MM.1S (cell line): ENCODE measurements at places on chromosomes 16 and 17.

- H3K27me3 ChIP-seq, result peaks cover 84% of the 10 kb centered on the region
- H3K36me3 ChIP-seq, result no peaks in the 10 kb centered on the region
- DNase-seq, result peak; percentile 27
- H3K4me1 ChIP-seq, result no peaks in the 10 kb centered on the region
- H3K4me3 ChIP-seq, result no peak overlapping the region
- no peak overlapping the region for H3K27ac ChIP-seq
Measured at GRCh38 chr16:88437367-88437964, 15.6 kb upstream of the ZFPM1 start.

- no peak overlapping the region for H3K27ac ChIP-seq
- no peaks in the 10 kb centered on the region for H3K36me3 ChIP-seq
Measured at GRCh38 chr16:72285324-72285723, 113.4 kb upstream of the PMFBP1 start.

- no peak overlapping the region for H3K4me3 ChIP-seq
- DNase-seq, result no peak
- no peaks in the 10 kb centered on the region for H3K27me3 ChIP-seq
- H3K4me1 ChIP-seq, result no peaks in the 10 kb centered on the region
- no peak overlapping the region for H3K27ac ChIP-seq
- H3K36me3 ChIP-seq, result no peaks in the 10 kb centered on the region
Measured at GRCh38 chr16:27127308-27127707, 60.6 kb downstream of the C16orf82 start.

GRCh38 chr17:72126575-72127486 lies 6.0 kb downstream of the SOX9 start:
- H3K36me3 ChIP-seq, result no peaks in the 10 kb centered on the region
- H3K27ac ChIP-seq, result no peak overlapping the region
- no peaks in the 10 kb centered on the region for H3K4me1 ChIP-seq
- DNase-seq, result peak; percentile 21
- H3K4me3 ChIP-seq, result no peak overlapping the region
- H3K27me3 ChIP-seq, result peaks cover 4% of the 10 kb centered on the region

GRCh38 chr17:43554857-43555256 lies 8.7 kb upstream of the ETV4 start:
- H3K27me3 ChIP-seq, result peaks cover 69% of the 10 kb centered on the region
- no peak overlapping the region for H3K27ac ChIP-seq
- H3K4me1 ChIP-seq, result no peaks in the 10 kb centered on the region
- no peaks in the 10 kb centered on the region for H3K36me3 ChIP-seq
- no peak overlapping the region for H3K4me3 ChIP-seq

DNA sequence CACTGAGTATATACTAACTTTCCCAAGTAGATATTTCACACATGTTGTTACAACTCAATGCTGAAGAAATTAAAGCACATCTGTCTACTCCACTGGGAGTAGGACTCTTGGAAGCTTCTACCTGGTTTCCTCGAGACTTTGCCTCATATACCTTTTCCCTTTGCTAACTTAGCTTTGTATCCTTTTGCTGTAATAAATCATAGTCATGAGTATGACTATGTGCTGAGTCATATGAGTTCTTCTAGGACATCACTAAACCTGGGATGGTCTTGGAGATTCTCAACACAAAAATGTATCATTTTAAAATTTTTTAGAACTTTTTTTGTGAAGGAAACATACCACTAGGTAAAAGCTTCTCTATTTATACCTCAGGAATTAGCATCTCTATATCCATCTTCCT lies 39.8 kb downstream of the ABCA5 start:
- H3K27me3 ChIP-seq, result no peaks in the 10 kb centered on the region
- DNase-seq, result no peak
- no peaks in the 10 kb centered on the region; the same call in 1 of the 2 replicates for H3K36me3 ChIP-seq

GRCh38 chr17:56896217-56896967 lies 17.5 kb downstream of the TRIM25 start:
- H3K27ac ChIP-seq, result peak overlapping the region; percentile 41; the same call in 1 of the 2 replicates
- DNase-seq, result no peak
- peaks cover 49% of the 10 kb centered on the region for H3K36me3 ChIP-seq
- H3K4me3 ChIP-seq, result no peak overlapping the region

DNA sequence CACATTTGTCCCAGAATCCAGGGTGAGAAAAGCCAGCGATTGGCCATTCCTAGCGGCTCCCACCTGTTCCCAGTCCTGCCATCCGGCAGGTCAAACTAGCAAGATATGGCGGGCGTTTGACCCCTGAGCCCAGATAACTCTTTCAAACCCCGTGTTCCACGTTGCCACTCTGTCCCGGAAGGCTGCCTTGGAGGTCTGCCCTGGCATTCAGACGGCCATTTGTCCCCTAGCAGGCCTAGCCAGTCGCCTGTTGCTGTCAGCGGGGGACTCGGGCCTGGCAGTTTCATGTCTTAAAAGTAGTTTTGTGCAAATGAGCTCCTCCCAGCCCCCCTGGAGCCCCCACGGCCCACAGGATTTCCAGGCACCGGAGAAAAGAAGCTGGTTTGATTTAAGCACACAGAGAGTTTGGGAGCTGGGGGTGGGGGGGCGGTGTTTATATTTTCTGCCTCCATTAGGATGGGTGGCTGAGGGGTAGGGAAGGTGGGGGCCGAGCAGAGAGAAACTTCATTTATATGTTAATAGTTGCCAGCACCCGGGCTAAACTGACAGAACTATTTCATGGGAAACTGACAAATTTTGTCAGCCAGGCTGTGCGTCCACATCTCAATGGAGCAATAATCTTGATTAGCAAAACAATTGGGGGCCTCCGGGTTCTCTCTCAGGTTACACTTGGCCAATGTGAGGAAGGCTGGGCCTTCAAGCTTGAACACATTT lies 240.9 kb upstream of the SALL1 start:
- DNase-seq, result no peak
- no peaks in the 10 kb centered on the region for H3K27me3 ChIP-seq
- H3K4me1 ChIP-seq, result no peaks in the 10 kb centered on the region

GRCh38 chr16:22188267-22188594 lies 17.8 kb upstream of the EEF2K start:
- no peaks in the 10 kb centered on the region for H3K36me3 ChIP-seq
- peak overlapping the region; percentile 89; the same call in 1 of the 2 replicates for H3K27ac ChIP-seq
- no peaks in the 10 kb centered on the region for H3K27me3 ChIP-seq
- no peak for DNase-seq
- H3K4me1 ChIP-seq, result peaks cover 33% of the 10 kb centered on the region
